ENCODE measurements at places on chromosomes 2 and 18.

DNA sequence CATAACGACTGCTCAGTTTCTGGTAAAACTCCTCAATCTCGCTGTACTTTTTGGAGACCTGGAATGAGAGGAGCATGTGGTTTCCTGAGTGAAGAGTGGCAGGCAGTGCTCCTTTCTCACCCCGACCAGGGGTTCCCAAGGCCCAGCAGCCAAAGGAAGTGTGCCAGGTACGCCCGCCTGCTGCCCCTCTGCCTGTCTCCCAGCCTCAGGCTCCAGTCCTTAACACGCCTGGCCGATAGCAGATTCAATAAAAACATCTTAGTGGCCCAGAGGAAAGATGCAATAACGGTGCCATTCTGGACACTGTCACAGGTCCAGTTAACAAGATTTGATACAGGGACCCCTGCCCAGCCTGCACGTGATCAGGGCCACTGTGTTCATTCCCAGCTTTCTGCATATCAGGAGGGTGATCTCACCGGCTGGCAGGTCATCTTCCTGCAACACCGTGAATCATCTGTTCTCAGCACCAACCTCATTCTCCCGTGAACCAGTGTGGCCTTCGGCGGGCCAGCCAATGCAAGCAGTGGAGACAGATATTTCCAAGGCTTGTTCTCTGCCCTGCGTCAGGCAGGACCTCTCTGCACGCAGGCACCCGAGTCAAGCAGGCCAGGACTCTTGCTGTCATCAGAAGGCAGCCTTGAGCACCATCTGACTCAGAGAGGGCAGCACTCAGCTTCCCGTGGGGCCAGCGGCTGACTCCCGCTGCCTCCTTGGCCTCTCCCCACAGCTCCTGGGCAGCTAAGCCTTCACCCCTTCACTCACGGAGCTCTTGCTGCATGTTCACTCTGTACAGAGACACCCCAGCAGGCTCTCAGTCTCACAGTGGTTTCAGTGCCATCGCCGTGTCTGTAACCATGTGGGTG is 9.5 kb downstream of the HS1BP3 start:
- DNase-seq = no peak

DNA sequence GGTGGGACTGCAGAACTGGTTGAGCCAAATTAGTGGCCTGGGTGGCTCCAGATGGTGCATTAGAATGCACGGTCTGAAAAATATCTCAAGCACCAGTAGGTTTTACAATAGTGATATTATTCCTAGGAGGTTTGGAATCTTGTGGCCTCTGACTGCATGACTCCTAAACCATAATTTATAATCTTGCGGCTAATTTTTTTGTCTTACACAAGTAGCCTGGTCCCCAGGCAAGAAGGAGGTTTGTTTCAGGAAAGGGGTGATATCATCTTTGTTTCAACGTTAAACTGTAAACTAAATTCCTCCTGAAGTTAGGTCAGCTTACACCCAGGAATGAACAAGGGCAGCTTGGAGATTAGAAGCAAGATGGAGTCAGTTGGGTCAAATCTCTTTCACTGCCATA is 98.9 kb upstream of the ARL4C start:
- DNase-seq = no peak

- DNase-seq = no peak
These were observed 155.8 kb upstream of the THUMPD2 start for GRCh38 chr2:39934851-39935250.

- DNase-seq = no peak
These were observed 73.4 kb downstream of the PLEKHM3 start for GRCh38 chr2:207951734-207952470.

GRCh38 chr2:202269585-202269984 is 4.0 kb downstream of the NOP58 start:
- DNase-seq = no peak

DNA sequence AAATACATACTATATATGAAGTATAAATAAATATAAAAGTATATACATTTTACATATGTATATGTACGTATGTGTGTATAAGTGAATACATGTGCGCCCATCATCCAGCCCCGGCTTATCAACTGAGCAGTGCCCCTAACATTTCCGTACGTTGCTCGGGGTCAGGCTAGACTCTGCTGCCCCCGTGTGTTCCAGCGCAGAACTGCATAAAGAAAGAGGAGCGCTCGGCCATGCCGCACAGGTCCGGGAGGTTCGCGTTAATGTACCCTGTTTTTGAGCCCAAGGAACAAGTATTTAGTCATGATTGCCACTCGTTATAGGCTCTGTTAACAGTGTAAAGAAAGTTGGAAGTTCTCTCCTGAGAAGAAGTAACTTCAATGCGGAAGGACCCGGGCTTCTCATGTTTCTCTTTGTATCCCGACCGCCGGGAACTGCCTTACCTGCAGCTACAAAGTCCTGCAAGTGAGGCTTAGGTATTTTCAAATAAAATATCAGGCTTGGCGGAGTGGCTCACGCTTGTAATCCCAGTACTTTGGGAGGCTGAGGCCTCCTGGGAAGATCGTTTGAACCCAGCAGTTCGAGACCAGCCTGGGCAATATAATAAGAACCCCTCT is 55.7 kb downstream of the CD8B2 start:
- DNase-seq = peak; percentile 84

DNA sequence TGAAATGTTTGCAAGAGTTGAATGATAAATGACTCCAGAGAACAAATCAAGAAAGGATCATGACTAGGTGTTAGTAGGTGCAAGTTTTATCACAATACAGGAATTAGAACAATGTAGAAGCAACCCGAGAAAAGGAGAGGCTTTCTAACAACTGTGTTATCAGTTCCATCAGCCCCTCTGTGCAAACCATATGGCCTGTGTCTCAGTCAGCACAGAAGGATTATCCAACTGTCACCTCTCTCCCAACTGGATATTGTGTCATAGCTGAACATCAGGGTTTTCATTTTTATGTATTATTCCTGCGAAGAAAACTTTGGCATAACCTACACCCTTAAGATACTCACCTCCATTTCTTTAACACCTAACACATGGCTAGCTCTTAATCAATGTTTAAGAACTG is 321.6 kb upstream of the RND3 start:
- no peak for DNase-seq

- no peak for DNase-seq
These were observed 33.6 kb upstream of the YWHAQ start for GRCh38 chr2:9664365-9664764.

All from stimulated activated CD4-positive, alpha-beta T cell treated with anti-CD3 and anti-CD28 coated beads, Interleukin-2, amount 100 ng/mL, for 24 hours (primary cell).